ENCODE measurements at places on chromosomes 3 and 15.

DNA sequence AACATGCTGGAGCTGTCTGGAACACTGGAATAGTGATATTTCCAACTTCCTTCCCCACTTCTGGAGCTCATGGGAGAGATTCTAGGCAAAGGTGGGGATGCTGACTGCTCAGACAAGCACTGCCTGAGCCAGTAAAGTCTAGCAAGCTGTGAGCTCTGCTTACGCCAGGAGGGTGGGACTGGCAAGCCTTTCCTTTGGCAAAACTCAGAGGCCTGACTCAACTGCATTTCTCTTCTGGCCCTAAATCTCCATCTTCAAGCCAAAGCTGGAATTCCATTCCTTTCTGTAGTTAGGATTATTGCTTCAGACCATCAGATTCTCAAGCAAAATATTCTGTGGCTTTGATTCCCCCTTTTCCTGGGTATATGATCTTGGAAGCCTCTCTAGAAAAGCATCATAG is 20.3 kb upstream of the EPB42 start:
- DNase-seq, result no peak

- DNase-seq, result peak; percentile 56
Observed at GRCh38 chr15:31330111-31330785, 3.6 kb downstream of the KLF13 start.

DNA sequence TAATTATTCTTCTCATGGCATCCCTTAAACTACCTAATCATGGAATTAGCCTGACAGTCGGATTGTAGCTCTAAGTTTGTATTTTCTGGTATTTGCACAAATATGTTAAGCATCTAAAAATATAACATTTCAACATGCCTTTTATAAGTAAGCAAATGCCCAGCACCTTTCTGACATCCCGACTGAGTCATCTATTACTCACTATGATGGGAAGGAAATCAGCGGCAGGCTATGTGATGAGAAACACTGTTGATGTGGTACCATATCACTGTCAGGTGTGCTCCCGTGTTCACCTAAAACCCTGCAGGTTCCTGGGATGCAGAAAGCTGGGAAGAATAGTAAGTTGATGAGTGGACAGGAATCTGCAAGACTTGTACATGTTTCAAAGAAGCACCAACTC is 367.8 kb upstream of the IL12A start:
- no peak for DNase-seq

DNA sequence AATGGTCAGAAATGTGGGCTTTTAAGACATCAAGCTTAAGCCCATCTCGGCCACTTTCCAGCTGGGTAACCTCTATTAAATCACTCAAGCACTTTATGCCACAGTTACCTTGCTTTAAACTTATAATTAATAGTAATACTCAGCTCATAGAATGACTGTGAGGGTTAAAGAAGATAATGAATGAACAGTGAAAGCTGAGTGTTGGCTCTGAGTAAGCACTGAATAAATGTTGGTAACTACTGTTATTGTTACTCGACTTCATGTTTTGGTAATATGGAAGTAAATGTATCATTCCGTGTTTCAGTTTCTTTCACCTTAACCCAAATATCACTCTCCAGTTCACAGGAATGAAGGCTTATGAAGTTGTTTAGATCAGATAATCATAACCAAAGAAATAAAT is 23.9 kb upstream of the OSTN start:
- DNase-seq, result no peak

DNA sequence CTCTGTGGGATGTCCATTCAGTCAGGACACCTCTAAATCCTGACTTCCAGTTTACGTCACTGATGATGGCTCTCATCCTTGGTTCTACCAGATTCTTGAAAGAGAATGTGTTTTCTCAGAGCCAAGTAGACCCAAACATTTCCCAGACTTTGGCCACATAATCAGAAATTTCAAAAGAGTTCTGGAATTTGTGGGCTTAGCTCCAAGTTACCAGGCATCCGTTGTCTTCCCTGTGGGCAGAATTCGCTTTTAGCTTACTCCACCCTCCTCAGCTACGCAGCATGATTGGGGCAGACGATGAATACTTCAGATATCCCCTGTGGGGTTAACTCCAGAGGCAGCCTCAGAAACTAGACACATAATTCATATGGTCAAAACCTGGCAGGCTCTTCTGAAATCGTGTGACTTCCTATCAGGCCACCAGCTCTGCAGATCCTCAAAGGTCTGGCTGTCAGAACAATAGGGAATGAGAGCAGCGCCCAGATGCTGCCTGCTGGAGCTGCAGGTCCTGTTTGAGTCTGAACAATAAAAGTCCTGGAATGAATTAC is 30.6 kb downstream of the CRTC3 start:
- DNase-seq, result no peak

- no peak for DNase-seq
Observed at GRCh38 chr3:153348457-153349107, 186.6 kb downstream of the RAP2B start.

GRCh38 chr3:88231207-88231606 is 81.4 kb downstream of the C3orf38 start:
- DNase-seq, result no peak

GRCh38 chr3:25265284-25265683 is 162.8 kb upstream of the RARB start:
- DNase-seq, result no peak

DNA sequence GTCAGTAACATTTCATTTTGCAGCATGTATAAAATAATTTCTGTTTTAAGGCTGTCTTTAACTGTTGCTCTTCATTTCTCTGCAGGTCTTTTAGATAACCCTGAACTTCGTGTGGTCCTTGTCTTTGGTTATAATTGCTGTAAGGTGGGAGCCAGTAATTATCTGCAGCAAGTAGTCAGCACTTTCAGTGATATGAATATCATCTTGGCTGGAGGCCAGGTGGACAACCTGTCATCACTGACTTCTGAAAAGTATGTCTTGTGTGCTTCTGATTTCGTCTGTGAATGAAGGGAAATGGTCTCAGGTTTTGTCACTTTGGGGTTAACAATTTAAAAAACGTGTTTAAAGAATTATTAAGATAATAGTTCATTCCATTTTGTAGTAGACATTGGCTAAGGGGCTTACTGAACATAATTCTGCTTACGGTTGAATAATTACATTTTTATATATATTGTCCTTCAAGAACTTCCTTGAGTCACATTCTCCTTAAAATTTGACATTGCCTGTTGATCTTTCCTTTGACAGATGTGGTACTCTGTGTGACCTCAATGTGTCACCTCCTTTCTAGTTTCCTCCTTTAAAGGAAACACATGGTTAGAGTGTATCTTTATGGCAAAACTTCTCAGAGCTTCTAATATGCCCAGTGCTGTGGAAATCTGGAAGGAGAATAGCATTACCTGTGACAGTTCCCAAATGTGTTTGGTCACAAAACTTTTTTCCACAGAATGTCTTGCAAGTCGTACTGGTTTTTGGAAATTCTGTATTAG is 26.3 kb downstream of the FBXO22 start:
- peak; percentile 9 for DNase-seq
